Left ventricle myocardium inferior (tissue), 1 donor: ENCODE measurements at places on chromosomes 12 and 14. TPM values are rescaled to one million over a fixed set of nuclear protein-coding genes. Genes with fewer than 3 reads are reported as not detected.

DNA sequence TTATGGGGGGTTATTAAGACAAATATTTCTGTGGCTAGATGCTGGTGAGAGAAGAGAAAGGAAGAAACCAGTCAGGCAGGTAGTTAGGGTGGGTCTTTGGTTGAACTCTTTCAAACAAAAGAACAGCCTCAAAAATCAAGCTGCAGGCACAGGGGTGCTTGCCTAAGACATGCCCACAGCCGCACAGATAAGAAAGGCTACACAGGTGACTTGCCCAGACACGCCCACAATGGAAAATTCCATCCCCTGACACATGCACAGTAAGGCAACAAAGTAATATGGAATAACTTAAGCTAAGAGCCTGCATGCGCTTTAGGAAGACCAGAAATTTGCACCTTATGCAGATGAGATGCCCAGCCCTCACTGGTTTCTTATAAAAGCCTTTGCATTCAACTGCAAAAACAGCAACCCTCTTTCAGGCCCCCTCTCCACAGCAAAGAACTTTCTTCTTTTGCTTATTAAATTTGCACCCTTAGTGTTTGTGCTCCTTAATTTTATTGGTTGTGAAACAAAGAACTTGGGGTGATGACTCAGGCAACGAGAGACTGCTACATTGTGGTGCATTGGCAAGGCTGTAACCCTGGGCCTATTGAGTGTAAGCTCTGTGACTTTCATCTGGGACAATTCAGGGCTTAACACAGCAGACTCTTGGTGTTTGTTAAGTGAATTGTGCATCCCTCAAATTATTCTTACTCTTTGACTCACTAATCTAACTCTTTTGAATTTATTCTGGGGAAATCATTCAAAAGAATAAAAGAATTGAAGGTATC, 149.4 kb downstream of the RPAP3 start:
- no peak for DNase-seq
- no peaks in the 10 kb centered on the region for H3K27me3 ChIP-seq
- no peaks in the 10 kb centered on the region for H3K36me3 ChIP-seq
- H3K27ac ChIP-seq, result no peak overlapping the region

- no peak overlapping the region for H3K4me3 ChIP-seq
- H3K4me1 ChIP-seq, result no peaks in the 10 kb centered on the region
- no peak for DNase-seq
- no peaks in the 10 kb centered on the region for H3K36me3 ChIP-seq
Measured at GRCh38 chr12:111310076-111310870, 58.6 kb downstream of the PHETA1 start.

- H3K27me3 ChIP-seq, result no peaks in the 10 kb centered on the region
- DNase-seq, result no peak
- no peak overlapping the region for H3K27ac ChIP-seq
- H3K4me1 ChIP-seq, result no peaks in the 10 kb centered on the region
- H3K4me3 ChIP-seq, result no peak overlapping the region
Measured at GRCh38 chr12:47400266-47400665, 305.6 kb downstream of the RPAP3 start.

DNA sequence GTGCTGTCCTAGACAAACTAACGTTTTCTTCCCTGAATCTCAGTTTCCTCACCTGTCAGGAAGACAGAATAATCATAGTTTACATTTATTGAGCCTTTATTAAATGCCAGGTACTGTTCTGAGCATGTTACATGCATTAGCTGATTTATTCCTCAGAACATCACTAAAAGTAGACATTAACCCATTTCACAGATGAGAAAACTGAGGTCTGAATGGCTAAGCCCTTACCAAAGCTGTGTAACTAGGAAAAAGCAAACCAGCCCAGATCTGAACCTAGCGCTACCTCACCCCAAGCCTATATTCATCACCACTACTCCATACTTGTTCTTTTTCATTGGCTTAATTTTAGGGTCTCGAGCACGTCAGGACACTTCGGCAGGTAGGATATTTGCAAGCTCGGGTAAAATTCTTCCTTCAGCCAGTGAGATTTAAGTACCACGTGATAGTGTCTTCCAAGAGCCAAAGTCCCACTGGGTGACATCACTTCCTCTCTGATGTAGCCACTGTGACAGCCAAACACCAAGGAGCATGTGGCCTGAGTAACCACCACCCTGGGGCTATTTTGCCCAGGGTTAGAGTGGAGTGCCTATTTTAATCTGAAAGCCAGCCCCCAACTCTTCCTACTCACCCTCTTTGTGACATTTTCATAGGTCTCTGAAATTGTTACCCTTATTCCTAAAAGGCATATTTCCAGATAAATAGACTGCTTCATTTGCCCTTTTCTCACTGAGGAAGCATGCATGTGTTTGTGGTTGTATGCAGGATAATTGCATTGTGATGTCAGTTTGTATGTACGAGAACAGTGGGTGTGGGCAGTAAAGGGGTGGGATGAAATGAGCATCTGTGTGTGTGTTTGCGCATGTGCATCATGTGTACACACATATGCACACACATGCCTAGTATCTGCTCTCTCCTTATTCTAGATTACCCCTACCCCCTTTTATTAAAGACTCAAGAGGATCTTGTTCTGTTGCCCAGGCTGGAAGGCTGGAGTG, 62.2 kb upstream of the WSCD2 start:
- no peak overlapping the region for H3K4me3 ChIP-seq
- H3K27me3 ChIP-seq, result peaks cover 66% of the 10 kb centered on the region
- no peaks in the 10 kb centered on the region for H3K4me1 ChIP-seq
- H3K27ac ChIP-seq, result no peak overlapping the region
- no peak for DNase-seq

DNA sequence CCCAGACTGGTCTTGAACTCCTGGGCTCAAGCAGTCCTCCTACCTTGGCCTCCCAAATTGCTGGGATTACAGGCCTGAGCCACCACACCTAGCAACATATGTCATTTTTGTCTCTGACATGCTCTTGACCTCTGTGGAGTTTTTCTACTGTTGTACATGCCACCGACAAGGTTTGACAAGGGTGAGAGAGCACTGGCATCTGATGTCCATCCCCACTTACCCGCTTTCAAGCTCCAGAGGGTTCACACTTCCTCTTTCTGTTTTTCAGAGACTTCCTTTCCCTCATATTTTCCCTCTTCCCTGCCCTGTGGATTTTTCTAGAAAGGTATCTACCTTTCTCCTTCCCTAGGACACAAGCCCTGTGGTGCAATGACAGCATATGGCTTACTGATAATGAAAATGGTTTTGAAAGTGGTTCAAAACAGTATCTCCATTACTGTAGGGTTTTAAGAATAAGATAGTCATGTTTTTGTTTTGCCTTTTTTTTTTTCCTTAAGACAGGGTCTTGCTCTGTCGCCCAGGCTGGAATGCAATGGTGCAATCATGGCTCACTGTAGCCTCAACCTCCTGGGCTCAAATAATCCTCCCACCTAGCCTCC, 27.7 kb upstream of the PLEKHG3 start:
- H3K4me3 ChIP-seq, result no peak overlapping the region
- no peaks in the 10 kb centered on the region for H3K36me3 ChIP-seq
- no peaks in the 10 kb centered on the region for H3K27me3 ChIP-seq
- no peak overlapping the region for H3K27ac ChIP-seq
- H3K4me1 ChIP-seq, result peaks cover 11% of the 10 kb centered on the region
- DNase-seq, result no peak

Gene POLE2
- total RNA-seq, result 0.69 TPM

GRCh38 chr14:21505012-21505553, 6.1 kb downstream of the METTL3 start:
- peaks cover 21% of the 10 kb centered on the region for H3K4me1 ChIP-seq
- H3K4me3 ChIP-seq, result no peak overlapping the region
- H3K27me3 ChIP-seq, result no peaks in the 10 kb centered on the region
- H3K27ac ChIP-seq, result no peak overlapping the region
- DNase-seq, result no peak
- H3K36me3 ChIP-seq, result peaks cover 45% of the 10 kb centered on the region

- H3K36me3 ChIP-seq, result no peaks in the 10 kb centered on the region
- no peak overlapping the region for H3K27ac ChIP-seq
- DNase-seq, result no peak
- no peaks in the 10 kb centered on the region for H3K4me1 ChIP-seq
- no peak overlapping the region for H3K4me3 ChIP-seq
Measured at GRCh38 chr12:129844662-129845220, 59.1 kb downstream of the TMEM132D start.

DNA sequence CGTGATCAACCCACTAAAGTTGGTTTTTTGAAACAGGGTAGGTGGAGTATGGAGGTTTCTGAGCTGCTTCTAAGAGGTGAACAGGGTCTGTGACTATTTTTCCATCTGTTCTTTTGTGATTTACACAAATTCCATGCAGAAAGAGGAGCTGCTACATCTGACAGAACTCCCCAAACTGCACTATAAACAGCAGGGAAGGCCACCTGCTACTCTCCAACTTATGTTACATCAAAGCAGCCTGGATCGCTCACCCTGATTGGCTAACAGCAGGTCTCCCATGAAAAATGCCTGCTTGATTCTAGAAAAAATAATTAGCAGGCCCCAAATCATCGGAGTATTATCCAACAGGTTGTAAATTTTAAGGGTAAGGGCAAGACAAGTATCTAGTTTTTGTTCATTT, 282.9 kb upstream of the FLRT2 start:
- H3K36me3 ChIP-seq, result no peaks in the 10 kb centered on the region
- DNase-seq, result no peak
- H3K27ac ChIP-seq, result no peak overlapping the region
- H3K4me1 ChIP-seq, result peaks cover 7% of the 10 kb centered on the region

- peaks cover 24% of the 10 kb centered on the region for H3K4me1 ChIP-seq
- H3K27me3 ChIP-seq, result no peaks in the 10 kb centered on the region
- peak overlapping the region; percentile 93 for H3K27ac ChIP-seq
- peak; percentile 64 for DNase-seq
- no peak overlapping the region for H3K4me3 ChIP-seq
Measured at GRCh38 chr12:111715279-111715678, 29.4 kb downstream of the ACAD10 start.

DNA sequence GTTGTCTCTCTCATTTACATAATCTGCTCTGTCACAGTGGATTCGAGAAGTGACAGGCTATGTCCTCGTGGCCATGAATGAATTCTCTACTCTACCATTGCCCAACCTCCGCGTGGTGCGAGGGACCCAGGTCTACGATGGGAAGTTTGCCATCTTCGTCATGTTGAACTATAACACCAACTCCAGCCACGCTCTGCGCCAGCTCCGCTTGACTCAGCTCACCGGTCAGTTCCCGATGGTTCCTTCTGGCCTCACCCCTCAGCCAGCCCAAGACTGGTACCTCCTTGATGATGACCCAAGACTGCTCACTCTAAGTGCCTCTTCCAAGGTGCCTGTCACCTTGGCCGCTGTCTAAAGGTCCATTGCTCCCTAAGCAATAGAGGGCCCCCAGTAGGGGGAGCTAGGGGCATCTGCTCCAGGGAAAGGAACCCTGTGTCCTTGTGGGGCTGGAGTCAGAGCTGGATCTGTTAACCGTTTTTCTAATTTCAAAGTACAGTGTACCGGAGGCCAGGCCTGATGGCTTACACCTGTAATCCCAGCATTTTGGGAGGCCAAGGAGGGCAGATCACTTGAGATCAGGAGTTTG, 5.1 kb downstream of the ERBB3 start:
- H3K4me3 ChIP-seq, result no peak overlapping the region
- peaks cover 14% of the 10 kb centered on the region for H3K27me3 ChIP-seq
- H3K4me1 ChIP-seq, result peaks cover 20% of the 10 kb centered on the region
- no peak for DNase-seq

- H3K36me3 ChIP-seq, result no peaks in the 10 kb centered on the region
- H3K27ac ChIP-seq, result no peak overlapping the region
- no peaks in the 10 kb centered on the region for H3K27me3 ChIP-seq
- no peak overlapping the region for H3K4me3 ChIP-seq
Measured at GRCh38 chr14:85762526-85762925, 232.6 kb downstream of the FLRT2 start.

- no peak overlapping the region for H3K27ac ChIP-seq
- H3K36me3 ChIP-seq, result no peaks in the 10 kb centered on the region
- H3K27me3 ChIP-seq, result no peaks in the 10 kb centered on the region
- H3K4me1 ChIP-seq, result no peaks in the 10 kb centered on the region
- no peak overlapping the region for H3K4me3 ChIP-seq
Measured at GRCh38 chr12:24360907-24361306, 411.4 kb upstream of the SOX5 start.

Gene ADAM20
- total RNA-seq, result 0.27 TPM

Gene ERP27
- 0.14 TPM for total RNA-seq

- peak; percentile 12 for DNase-seq
- H3K27ac ChIP-seq, result no peak overlapping the region
- no peaks in the 10 kb centered on the region for H3K4me1 ChIP-seq
- H3K27me3 ChIP-seq, result no peaks in the 10 kb centered on the region
Measured at GRCh38 chr12:86264451-86265328, 8.5 kb upstream of the MGAT4C start.

Gene GRIP1
- total RNA-seq, result 0.47 TPM
